ENCODE measurements at places on chromosomes 2 and 18. TPM values are rescaled to one million over a fixed set of nuclear protein-coding genes. Genes with fewer than 3 reads are reported as not detected.

MLPH gene
- not detected for total RNA-seq

CKAP2L gene
- total RNA-seq, result 3.4 TPM

RPE gene
- 52.4 TPM for total RNA-seq

DNPEP gene
- total RNA-seq, result 103 TPM

TGOLN2 gene
- 194 TPM for total RNA-seq

SERPINB3 gene
- total RNA-seq, result not detected

ATF2 gene
- 76.5 TPM for total RNA-seq

TLX2 gene
- not detected for total RNA-seq

GNLY gene
- 8,199 TPM for total RNA-seq

MORN2 gene
- 1.7 TPM for total RNA-seq

- DNase-seq, result no peak
Measured at GRCh38 chr2:67065046-67065445, 332.1 kb upstream of the ETAA1 start.

DNA sequence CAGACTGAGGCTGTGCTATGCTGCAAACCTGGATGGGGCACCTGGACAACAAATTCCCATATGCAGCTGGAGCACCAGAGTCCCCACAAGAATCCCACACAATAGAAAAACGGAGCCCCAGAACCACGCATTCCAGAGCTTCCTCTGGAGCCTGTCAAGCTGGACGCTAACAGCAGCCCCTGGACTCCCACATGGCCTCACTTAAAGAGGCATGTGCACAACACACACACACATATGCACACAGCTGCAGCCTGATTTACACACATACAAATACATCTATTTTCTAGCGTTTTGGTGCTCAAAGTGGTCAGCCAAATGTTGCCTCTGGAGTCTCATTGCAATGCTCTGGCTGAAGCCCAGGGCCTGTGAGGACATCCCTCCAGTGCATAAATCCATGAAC lies 632.7 kb upstream of the ID2 start:
- DNase-seq, result no peak

DNA sequence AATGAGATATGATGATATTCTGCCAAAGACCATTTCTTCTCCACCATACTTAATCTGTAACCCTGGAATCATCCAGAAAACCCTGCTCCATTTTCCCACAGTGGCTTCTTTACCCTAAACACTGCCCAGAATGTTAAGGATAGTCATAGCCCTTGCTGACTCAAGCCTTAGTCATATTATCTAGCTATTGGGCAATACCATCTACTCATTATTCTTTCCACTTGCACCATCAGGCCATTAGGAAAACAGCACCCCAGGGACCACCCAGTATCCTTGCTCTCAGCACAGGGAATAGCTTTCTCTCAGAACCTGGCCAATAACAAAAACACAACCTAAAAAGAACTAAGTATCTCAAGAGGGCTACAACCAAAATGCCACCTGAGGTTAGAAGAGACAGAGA lies 445.7 kb upstream of the SLC14A2 start:
- DNase-seq, result no peak

DNA sequence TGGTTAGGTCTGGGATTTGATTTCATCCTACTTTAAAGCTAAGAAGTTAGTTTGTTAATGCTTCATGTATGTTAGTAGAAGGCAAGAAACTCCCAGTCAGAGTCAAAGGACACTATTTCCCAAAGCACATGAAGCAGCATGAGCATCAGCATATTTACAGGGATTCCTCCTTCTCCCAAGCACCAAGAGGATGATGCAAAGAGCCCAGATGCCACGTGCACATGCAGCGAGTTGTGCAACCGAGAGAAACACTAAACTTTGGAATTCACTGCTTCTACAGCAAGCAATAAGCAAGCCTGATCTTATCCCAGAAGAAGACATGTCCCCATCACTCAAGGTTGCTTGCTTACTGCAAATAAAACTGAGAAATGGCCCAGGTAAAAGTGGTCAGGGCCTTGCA lies 32.5 kb downstream of the CPO start:
- no peak for DNase-seq

DNA sequence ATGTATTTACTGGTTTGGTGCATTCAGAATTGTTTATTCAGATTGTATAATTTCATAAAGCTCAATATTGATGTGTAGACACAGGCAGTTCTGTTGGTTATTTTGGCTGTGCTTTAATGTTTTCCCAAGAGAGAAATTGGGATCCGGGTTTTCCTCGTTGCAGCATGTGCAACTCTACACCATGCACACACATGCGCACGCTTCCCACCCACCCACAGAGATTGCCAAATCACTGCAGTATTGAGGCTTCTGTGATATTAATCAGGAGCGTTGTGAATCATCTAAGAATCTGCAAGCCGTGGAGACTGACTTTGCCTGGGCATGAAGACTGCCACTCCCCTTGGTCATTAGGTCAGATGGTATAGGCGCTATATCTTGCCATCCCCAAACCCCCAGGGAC lies 571.5 kb downstream of the SLC4A3 start:
- no peak for DNase-seq

- DNase-seq, result no peak
Measured at GRCh38 chr18:76914314-76914713, 92.0 kb downstream of the ZNF236 start.

DNA sequence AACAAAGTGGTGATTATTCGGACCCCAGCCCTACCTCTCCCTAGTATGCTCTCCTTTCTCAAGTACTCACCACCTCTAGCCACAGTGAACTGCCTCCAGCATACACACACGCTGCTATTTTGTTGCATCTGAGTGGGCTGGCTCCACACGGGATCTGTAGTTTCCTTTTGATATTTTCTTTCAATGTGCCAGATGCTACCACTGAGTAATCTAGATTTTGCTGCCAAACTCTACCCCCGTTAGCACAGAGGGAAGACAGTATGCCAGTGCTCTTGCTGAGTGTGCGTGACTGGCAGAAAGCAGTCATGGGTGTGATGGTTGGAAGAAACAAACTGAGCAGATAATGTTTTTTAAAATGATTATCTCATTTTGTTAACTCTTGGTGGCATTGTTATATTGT lies 11.6 kb downstream of the CFLAR start:
- DNase-seq, result peak; percentile 69

Data from natural killer cell (primary cell).